GM03348 (cell line): ENCODE measurements at places on chromosomes 3 and 15.

DNA sequence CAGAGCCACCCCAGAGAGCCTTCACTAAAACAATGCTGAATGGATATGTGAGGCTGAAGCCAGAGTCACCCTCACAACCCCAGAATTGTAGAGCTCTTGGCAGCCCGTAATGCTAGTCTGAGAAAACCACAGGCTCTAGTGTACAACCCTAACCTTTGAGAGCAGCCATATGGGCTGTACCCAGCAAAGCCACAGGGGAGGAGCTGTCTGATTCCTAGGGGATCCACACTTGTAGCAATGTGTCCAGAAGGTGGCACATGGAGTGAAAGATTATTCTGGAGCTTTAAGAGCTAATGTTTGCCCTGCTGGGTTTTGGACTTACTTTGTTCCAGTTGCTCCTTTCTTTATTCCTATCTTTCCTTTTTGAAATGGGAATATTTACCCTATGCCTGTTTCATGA lies 626.8 kb downstream of the GRM7 start:
- DNase-seq: no peak

DNA sequence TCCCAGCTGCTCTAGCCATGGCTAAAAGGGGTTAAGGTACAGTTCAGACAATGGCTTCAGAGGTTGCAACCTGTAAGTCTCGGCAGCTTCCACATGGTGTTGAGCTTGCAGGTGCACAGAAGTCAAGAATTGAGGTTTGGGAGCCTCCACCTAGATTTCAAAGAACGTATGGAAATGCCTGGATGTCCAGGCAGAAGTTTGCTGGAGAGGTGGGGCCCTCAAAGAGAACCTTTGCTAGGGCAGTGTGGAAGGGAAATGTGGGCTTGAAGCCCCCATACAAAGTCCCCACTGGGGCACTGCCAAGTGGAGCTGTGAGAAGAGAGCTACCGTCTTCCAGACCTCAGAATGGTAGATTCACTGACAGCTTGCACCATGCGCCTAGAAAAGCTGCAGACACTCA lies 73.7 kb downstream of the STT3B start:
- DNase-seq: no peak

GRCh38 chr3:82462977-82463376 lies 701.5 kb upstream of the GBE1 start:
- no peak for DNase-seq

DNA sequence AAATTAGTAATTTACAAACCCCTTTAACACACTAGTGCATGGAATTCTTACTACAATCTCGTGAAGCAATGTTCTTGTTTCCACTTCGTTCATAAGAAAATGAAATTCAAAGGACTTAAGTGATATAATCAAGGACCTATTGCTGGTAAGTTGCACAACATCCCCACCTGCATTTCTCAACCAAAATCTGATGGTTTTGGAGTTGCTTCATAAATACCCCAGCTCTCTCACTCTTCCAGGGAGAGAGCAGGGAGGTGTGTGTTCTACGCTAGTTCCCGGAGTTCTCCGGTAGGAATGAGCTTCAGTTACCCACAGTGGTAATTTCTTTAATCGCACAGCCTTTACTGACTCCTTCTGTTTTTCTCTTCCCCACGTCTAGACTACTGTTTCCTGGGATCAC lies 81.8 kb downstream of the LRRN1 start:
- DNase-seq: no peak

DNA sequence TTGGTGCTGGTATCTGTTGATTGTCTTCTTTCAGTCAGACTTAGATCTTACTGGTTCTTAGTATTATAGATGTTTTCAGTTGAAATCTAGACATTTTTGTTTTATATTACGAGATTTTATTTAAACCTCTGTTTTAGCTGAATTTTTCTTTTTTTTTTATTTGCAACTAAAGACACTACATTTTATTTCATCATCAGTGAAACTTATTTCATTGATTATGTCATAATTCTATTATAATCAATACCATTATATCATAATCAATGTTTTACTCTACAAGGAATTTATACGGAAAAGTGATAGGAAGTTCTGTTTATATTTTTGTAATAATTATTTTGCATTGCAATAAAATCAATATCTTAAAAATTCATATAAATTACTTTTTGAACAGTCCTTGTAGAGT lies 477.4 kb upstream of the MDFIC2 start:
- DNase-seq: no peak

DNA sequence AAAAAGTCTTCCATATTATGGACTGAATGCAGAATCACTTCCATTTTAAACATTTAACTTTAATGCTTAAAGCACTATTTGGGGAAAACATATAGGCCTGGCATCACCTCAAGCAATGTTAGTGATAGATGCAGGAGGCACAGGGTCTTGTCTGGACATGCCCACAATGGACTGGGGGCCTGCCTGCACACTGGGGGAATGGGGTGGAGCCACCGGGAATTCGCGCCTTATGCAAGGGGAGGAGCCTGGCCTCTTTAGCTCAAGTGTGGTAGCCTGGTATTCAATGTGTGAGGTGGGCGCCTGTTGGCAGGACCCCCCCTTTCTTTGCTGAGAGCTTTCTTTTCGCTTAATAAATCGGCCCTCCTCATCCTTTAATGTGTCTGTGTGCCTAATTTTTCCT lies 29.9 kb downstream of the ACKR4 start:
- no peak for DNase-seq

DNA sequence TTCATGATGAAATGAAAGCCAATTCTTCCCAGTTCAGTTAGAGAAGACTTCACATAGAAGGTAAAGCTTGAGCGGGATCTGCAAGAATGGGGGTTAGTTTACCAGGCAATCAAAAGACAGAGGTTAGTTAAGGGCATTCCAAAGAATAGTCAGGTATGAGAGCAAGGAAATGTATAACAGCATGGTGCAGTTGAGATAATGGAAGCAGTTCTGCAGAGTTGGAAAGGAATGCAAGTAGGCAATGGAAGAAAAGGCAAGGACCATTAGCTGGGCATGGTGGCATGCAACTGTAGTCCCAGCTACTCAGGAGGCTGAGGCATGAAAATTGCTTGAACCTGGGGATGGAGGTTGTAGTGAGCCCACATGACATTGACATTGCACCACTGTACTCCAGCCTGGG lies 55.0 kb downstream of the LSAMP start:
- no peak for DNase-seq

DNA sequence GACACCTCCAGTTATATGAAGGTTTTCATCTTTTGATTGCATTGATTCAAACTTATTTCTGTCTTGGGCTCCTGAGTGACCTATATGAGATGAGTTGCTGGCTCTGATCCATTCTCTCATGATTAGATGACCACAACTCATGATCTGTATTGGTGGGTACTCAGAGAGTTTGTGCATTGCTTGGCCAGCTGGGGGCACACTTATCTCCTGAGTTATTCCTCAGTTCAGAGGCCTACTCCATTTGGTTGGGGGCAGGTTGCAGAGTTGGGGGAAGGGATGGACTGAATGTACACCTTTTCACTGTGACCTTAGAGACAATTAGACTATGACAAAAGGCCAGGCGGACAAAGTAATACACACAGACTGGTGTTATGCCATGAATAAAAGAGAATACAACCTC lies 166.2 kb upstream of the SEMA6D start:
- no peak for DNase-seq

GRCh38 chr3:161070980-161071663 lies 34.0 kb downstream of the B3GALNT1 start:
- DNase-seq: no peak

DNA sequence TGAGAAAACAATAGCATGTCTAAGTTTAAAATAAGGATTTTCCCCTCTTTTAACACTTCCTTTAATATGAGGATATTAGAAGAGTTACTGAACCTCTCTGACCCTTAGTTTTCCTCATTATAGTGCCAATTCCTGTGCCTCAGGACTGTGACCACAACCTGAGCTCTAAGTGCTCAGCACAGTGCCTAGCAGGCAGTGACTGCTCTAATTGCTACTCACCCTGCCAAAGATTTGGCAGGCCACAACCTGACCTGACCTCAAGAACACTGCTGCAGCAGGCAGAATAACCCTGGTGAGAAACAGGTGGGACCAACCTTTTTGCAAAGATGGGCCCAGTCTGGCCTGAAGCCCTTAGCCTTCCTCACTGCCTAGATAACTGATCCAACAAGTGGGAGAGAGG lies 35.7 kb downstream of the NBEAL2 start:
- no peak for DNase-seq

GRCh38 chr15:52558196-52558595 lies 10.6 kb downstream of the ARPP19 start:
- no peak for DNase-seq

DNA sequence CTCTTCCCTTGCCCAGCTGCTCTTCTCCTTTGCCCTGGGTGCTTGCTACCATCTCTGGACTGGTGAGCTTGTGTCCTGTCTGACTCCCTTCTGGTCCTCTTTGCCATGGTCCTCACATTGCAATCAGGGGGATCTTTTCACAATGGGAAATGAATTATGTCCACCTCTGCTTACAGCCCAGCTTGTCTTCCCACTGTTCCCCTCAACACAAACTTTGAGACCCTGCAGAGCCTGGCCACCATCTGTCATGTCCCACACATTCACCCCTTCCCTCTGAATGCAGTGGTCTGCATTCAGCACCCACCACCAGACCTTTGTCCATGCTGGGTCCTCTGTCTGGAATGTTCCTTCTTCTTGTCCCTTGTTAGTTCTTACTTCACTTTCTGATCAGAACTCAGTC lies 100.5 kb downstream of the ABHD5 start:
- no peak for DNase-seq

- DNase-seq: peak; percentile 7
Measured at GRCh38 chr3:38177181-38177580, 11.8 kb downstream of the OXSR1 start.

DNA sequence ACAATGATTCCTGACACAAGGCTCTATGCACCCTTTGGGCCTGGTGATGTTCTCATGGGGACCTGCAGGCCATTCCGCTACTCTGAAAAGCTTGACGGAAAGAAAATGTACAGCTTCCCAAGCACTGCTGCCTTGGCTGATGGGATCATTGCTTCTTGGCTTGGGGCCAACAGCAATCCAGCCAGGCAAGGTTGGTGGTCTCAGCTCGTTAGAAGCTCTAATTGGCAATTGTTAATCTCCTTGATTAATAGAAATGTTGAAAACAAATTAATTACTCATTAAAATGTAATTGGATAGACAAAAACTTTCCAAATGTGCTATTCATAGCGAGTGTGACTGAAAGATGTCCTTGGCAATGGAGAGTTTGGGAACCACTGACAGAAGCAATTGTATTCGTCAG lies 16.3 kb upstream of the MYZAP start:
- no peak for DNase-seq

DNA sequence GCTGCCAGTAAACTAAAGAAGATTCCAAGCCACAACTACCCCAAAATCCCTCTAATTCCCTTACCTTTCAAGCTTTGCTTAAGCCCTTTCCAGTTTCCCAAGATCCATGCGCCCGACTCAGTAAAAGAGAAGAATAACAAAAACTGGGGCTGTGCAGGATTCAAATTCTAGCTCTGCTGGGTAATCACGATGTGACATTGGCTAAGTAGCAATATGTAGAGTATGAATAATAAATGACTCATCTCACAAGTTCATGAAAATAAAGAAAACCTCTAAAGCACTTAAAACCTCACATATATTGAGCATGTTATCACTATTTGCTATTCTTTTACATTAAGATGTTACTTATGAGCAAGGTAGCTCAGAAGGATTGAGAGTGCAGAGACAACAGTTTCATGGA lies 522.2 kb upstream of the ZNF717 start:
- no peak for DNase-seq

GRCh38 chr3:21390136-21390535 lies 360.9 kb downstream of the ZNF385D start:
- peak; percentile 77 for DNase-seq

GRCh38 chr3:72266016-72266370 lies 481.0 kb upstream of the PROK2 start:
- no peak for DNase-seq

DNA sequence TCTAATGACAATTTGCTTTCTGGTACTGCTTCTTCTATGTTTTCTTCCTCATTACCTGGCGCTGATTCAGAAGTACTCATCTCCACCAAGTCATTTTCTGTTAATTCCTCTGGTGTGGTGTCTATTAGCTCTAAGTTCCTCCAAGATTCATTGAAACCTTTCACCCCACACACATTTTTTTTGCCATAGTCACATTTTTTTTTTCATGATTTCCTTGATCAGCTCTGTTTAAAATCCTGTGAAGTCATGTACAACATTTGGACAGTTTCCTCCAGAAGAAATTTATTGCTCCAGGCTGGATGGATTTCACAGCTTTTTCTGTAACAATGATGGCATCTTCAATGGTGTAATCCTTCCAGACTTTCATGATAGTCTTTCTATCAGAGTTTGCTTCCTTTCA lies 243.2 kb upstream of the VEPH1 start:
- DNase-seq: peak; percentile 27
